ENCODE measurements at places on chromosomes 5 and 9. TPM values are rescaled to one million over a fixed set of nuclear protein-coding genes. Genes with fewer than 3 reads are reported as not detected.

Gene ELOVL7
- 1.1 TPM for total RNA-seq

Gene WNT8A
- not detected for total RNA-seq

Gene MSMP
- total RNA-seq = not detected

Gene DDX4
- not detected for total RNA-seq

Gene TRIM7
- 0.50 TPM for total RNA-seq

Gene CCL28
- total RNA-seq = 0.37 TPM

Gene HBEGF
- 0.65 TPM for total RNA-seq

DNA sequence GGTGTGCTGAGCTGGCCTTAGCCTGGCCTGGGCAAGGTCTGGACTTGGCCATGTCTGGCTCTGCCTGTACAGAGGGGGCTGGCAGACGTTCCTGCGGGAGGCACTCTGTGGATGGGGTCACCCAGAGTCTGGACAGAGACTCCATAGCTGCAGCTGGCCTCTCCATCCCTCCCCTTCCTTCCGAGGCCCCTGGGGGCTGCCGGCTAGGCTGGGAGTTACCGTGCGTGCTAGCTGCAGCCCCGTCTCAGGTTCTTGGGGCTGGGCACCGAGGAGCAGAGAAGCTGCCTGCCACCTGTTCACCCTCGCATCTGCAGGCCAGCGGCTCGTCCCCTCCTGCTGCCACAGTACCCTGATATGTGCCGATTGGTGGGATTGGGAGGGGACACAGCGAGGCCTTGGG is 63.4 kb downstream of the RXRA start:
- no peak for DNase-seq

DNA sequence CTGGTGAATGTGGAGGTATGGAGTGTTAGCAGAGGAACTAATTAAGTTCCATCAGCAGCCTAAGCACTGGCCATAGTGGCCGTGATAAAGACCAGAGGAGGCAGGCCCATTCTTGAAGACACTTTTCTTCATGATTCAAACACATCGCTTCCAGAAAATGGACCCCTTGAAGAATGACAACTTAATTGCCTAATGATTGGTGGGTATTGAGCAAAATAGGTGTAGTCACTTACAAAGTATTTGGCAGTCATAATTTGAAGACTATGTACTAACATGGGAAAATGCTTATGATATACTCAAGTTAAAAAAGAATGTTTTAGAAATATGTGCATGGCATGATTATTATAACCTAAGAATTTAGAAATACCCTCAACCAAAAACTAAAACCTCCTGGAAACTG is 44.8 kb downstream of the MEGF10 start:
- no peak for DNase-seq

GRCh38 chr9:36765468-36766341 is 193.0 kb downstream of the MELK start:
- DNase-seq = peak; percentile 85

DNA sequence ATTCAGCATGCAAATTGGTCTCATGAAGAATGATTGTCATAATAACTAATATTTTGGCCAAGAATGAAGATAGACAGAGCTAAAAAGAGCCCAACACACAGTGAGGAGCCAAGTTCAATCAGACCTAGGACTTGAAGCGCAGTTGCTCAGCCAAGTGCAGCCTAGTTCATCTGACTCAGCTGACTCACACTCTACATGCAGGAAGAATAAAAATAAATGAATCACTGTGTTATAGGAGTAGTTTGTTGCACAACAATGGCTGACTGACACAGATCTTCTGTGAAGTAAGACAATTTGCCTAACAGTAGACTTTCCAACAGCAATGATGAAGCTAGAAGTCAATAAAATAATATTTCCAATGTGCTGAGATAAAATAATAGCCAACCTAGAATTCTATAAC is 261.5 kb downstream of the CEMIP2 start:
- no peak for DNase-seq

DNA sequence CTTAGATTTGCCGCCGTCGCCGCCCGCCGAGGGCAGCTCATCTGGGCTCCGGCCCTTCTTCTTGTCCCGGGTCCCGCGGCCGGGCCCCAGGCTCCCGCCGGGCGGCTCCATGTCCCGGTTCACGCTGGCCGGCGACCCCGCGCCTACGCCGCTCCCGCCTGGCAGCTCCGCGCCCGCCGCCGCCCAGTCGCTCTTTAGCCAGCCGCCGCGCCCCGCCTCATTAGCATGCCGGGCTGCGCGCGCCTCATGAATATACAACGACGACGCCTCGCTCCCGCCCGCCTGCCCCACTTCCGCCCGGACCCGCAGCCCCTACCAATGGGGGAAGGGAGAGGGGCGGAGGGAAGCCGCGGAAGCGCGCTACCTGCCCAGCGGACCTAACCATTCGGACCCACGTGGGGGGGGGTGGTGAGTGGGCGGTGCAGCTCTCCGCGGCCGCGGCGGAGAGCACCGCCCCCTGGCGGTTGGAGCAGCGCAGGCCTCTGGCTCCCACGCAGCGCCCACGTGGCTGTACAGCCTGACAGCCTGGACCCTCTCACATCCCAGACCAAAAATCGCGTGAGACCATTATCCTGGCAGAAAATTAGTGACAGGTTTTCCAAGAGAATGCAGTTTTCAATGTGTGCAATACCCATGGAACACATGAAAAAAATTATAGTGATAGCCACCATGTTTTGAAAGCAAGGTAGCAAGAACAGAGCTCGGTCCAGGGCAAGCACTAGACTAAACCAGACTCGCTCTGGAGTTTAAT is at the start of gene DIAPH1:
TSS of gene DIAPH1 (minus strand) at position 197 of the 751 bp plus-strand sequence. CDS start at position 111, 86 bp downstream.
- peak; percentile 96 for DNase-seq

- no peak for DNase-seq
Observed at GRCh38 chr5:157497875-157498611, 38.0 kb downstream of the NIPAL4 start.

GRCh38 chr9:4714266-4715016 is 26.6 kb downstream of the AK3 start:
- DNase-seq = no peak

DNA sequence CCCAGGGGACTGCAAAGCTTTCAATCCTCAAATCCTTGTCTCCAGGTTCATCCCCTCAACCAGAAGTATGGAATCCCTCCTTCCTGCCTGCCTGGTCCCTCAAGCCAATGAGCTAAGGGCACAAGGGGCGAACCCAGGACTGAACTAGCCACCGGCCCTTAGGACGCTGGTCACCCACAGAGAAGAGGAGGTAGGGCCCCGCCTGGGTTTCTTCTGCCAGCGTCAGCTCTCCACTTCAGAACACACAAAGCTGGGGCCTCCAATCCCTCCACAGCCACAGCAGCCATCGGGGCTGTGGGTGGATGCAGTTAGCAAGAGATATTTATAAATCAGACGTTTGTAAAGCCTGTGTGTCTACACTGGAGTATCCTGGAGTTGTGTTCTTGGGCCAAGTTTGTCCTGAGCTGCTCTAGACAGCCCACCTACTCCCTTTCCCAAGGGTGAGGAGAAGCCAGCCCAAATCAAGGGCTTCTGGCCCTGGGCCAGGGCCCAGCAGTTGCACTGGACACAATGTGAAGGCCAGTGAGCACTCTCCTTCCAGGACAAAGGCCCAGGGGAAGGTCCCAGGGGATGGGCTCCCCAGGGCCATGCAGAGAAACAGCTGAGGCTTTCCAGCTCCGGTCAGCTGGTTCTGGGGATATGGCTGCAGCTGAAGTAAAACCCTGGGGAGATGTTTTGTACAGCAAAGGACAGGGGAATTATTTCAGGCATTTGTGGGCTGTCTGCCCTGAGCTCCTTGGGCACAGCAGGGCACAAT is 18.9 kb downstream of the AMBP start:
- no peak for DNase-seq

GRCh38 chr9:132582276-132582785 is at the start of gene BARHL1:
TSS of gene BARHL1 (plus strand) at chr9:132582606. CDS start at chr9:132582798, 192 bp downstream.
- DNase-seq = no peak

- no peak for DNase-seq
Observed at GRCh38 chr5:37786416-37786815, 53.4 kb downstream of the GDNF start.

- no peak for DNase-seq
Observed at GRCh38 chr9:18396102-18396728, 77.7 kb upstream of the ADAMTSL1 start.

GRCh38 chr5:72246954-72247442 is 73.0 kb downstream of the MRPS27 start:
- DNase-seq = no peak

Data from liver (tissue), 10 donors.